ENCODE measurements at places on chromosomes 2 and 18.

- DNase-seq = no peak
Measured at GRCh38 chr18:66439670-66440069, 164.2 kb downstream of the CDH19 start.

DNA sequence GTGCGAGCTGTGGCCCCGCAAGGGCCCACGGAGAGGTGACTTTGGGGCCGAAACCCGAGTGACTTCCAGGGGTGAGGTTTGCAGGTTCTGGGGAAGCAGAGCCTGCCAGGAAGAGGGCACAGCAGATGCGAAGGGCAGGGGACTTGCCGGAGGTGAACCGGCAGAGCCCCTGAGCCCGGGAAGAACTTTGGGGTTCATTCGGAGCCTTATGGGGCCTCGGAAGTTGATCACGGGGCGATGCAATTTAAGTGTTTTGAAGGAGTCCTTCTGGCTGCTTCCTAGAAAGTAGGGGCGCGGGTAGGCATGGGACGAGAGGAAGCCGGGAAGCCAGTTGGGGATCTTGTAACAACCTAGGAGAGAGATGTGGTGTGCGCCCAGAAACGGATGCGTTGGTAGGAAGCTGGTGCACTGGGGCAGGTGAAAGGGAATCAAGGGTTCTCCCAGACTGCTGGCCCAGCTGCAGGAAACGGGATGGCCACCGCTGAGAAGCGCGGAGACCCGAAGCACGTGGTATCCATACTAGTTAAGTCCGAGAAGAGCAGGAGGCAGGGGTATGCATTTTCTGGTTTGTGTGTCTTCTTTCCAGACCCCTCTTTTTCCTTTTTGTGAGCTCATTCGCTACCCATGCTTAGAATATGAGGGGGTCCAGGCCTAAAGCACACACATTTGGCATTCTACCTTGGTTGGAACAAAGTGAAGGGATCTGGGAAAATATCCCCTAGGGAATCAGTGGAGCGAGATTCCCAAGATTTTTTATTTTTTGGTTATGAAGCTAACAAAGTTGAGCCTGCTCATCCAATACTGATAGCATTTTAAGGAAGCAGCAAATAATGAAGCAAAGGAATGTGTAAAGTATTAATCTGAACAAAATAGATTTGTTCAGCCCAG, 758 bp downstream of the SCLY start:
- DNase-seq = peak; percentile 15

DNA sequence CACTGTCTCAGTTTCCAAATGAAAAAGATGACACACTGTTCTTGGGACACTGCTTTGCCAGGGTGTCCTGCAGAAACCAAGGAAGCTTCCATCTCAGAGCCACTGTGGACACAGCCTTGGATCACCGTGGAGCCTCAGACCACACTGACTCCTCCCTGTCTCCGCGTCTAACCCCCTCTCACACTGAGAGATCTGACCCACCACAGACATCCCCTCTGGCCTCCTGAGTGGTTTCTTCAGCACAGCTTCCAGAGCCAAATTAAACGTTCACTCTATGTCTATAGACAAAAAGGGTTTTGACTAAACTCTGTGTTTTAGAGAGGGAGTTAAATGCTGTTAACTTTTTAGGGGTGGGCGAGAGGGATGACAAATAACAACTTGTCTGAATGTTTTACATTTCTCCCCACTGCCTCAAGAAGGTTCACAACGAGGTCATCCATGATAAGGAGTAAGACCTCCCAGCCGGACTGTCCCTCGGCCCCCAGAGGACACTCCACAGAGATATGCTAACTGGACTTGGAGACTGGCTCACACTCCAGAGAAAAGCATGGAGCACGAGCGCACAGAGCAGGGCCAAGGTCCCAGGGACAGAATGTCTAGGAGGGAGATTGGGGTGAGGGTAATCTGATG, 113.4 kb upstream of the PKDCC start:
- no peak for DNase-seq

DNA sequence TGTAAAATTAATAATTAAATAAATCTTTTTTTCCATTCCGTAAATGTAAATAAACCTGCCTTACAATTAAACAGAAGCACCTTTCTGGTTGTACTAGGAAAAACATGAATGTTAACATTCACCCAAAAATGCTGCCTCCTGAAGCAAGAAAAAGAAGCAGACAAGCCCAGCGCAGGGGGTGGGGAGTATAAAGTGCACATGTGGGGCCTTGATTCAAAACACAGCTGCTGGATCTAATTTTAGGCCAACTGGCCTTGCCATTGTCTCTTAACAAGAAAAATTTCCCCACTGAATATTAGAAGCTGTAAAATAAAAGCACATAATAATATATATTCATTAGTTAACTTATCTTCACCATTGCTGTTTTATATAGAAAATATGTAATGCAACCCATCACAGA, 28.3 kb downstream of the TCF4 start:
- no peak for DNase-seq

- DNase-seq = no peak
Measured at GRCh38 chr18:53417003-53417402, 807.5 kb downstream of the MBD2 start.

DNA sequence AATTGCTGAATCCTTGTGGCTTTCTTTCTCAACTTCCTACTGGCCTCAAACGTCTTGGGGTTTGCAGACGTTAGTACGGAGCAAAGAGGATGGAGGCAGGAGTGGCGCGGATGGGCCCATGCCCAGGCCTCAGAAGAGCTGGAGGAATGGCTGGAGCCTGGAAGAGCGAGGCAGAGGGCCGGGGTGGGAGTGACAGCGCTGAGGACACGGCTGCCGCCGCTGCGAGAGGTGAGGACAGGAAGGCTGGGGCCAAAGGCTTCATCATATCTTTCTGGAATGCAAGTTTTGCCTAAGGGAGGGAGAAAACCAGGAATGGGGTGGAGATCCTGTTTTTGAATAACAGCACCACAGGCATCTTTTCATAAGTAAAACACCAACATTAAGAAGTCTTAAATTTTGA, 178.5 kb upstream of the SESTD1 start:
- no peak for DNase-seq

GRCh38 chr2:103176294-103176915, 414.6 kb downstream of the TMEM182 start:
- DNase-seq = no peak

DNA sequence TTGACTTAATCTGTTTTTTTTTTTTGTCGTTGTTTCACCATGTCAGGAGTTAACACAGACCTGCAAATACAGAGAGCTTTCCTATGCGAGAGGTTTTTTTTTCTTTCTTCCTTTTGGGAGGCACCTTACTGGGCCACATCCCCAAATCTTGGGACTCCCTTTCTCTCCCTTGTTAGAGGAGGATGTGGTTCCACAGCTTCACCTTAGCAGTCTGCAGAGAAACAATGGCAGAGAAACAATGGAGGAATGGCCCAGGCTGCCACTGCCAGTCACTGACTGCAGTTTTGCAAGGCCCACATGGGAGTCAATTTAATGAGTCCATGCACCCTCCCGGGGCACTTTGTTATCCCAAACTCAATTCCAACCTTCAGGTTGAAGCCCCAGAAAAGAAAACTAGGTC, 20.8 kb upstream of the PDK1 start:
- no peak for DNase-seq

GRCh38 chr18:415617-416612, 84.6 kb downstream of the COLEC12 start:
- DNase-seq = no peak

DNA sequence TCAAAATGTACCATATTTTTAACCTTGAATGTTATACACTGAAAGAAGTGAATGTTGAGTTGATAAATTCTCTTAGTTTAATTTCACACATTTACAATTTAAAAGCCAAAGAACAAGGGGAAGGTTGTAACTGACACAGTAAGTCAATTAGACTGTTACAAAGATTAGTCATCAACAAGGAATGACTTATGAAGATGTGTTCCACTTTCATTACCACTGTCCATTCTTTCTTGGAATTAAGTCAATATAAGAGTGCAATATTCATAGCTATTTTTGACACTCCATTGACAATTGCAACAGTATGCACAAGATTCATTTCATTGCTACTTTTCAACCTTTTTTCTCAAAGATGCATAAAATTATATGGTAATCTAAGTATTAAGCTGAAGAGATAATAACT, 291.3 kb downstream of the RIT2 start:
- DNase-seq = no peak

GRCh38 chr2:27095745-27096651, 9.4 kb downstream of the KHK start:
- no peak for DNase-seq

DNA sequence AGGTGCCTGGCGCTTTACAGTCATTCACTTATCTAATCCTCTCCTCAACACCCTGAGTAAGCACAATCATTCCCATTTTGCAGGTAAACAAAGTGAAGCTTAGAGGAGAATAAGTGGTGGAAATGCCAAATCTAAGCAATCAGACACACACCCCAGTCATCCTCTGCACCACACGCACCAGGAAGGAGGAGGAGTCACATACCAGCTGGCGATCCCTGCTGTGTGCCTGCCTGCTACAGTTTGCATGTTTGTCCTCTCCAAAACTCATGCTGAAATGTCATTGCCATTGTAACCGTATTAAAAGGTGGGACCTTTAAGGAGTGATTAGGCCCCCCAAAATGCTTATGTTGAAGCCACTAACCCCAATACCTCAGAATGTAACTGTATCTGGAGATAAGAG, 93.7 kb downstream of the LOXHD1 start:
- no peak for DNase-seq

DNA sequence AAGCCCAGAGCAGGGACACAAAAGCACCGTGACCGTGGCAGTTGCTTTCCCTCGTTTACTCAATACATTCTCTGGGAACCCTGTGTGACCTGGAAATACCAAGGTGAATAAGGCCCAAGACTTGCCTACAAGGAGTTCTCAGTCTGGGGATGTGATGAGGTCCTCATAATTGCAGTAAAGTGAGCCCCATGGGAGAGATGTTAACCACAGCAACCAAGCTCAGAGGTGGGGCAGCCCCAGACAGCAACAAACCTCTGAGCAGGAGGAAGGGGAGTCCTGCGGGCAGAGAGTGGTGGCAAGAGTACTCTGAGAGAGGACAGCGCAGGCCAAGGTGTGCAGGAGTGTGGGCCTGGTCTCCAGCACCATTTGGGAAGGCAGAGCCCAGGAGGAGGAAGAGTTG, 91.6 kb downstream of the TTC32 start:
- DNase-seq = no peak

DNA sequence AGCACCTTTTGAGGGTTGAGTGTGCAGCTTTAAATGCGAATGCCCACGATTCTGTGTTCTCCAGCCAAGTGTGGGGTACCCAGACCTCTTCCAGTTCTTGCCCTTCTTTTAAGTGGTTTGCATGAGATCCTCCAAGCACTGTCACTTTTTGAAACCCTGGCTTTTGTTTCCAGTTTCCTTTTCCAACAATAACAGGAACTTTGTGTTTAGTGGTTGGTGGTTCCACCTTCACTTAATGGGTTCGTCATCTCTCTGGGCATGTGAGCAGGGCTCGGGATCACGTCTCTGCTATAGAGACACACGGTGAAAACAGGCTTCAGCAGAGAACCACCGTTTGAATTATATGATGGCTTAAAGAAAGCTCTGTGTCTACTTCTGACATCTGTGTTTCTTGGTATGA, 197.6 kb downstream of the LDLRAD4 start:
- DNase-seq = no peak

DNA sequence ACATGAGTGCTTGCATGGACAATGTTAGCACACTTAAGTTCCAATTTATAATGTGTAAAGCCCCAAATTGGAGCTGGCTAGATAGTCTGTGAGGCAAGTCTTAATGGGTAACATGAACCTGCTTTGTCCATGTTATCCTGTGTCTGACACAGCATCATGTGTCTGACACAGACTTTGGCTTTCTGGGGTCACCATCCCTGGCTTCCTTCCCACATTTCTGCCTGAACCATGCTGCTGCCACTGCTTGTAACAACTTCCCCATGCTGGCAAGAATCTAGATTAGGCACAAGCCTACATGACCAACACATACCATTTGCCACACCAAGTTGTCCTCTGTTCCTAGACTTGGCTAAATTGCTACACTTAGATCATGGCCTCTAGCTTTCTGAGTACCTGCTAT, 49.8 kb upstream of the ZBTB7C start:
- DNase-seq = no peak

DNA sequence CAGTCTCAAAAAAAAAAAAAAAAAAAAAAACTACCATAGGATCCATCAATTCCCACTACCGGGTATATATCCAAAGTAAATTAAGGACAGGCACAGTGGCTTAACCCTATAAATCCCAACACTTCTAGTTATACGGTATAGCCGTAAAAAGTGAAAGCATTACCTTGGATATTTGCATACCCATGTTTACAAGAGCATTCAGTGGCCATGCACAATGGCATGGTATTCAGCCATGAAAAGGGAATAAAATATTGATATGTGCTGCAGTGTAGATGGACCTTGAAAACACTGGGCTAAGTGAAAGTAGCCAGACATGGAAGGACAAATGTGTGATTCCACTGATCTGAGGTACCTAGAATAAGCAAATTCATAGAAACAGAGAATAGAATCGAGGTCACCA, 111.8 kb upstream of the CAB39 start:
- no peak for DNase-seq

- no peak for DNase-seq
Measured at GRCh38 chr2:200616656-200617055, 30.8 kb downstream of the AOX1 start.

- no peak for DNase-seq
Measured at GRCh38 chr18:407626-408224, 92.8 kb downstream of the COLEC12 start.

GRCh38 chr18:52617931-52618330, 277.9 kb downstream of the DCC start:
- no peak for DNase-seq

DNA sequence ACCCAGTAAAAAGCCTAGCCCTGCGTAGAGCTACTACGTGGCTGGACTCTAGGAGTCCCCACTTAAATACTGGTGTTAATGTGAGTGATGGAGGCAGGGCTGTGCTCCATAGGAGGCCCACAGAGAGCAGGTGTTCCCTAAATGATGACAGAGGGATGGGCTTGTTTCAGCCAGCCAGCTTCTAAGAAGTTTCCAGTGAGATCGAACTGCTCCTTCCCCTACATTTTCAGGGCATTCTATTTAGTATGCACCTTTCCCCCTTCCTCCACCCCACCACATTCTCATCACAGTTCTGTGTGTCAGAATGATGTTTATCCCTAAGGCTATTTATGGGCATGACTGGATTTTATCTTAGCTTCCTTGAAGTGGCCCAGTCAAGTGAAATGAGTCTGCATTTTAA, 213.0 kb downstream of the TRIB2 start:
- no peak for DNase-seq

- DNase-seq = no peak
Measured at GRCh38 chr18:48003426-48004349, 73.2 kb upstream of the SMAD2 start.

- no peak for DNase-seq
Measured at GRCh38 chr2:62208758-62209114, 12.8 kb downstream of the B3GNT2 start.

DNA sequence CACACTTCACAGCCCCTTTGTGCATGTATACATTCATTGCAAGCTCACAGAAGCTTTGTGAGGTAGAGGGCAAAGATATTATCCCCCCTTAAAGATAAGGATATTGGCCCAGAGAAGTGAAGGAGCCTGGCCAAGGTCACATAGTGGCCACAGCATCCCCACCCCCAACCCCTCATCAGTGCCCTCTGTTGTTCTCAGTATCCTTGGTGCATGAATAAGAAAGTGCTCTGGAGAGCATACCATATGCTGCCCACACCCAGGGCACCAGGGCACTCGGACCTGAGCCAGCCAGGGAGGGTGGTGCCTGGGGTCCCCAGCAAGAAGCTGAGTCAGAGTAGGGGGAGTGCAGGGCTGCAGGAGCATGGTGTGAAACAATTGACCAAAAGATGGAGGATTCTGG, 3.3 kb downstream of the DYSF start:
- no peak for DNase-seq

- DNase-seq = no peak
Measured at GRCh38 chr2:230938516-230939065, 13.5 kb upstream of the GPR55 start.

Measured in right renal pelvis (tissue), 4 donors.